ENCODE measurements at places on chromosomes 2 and 18.

DNA sequence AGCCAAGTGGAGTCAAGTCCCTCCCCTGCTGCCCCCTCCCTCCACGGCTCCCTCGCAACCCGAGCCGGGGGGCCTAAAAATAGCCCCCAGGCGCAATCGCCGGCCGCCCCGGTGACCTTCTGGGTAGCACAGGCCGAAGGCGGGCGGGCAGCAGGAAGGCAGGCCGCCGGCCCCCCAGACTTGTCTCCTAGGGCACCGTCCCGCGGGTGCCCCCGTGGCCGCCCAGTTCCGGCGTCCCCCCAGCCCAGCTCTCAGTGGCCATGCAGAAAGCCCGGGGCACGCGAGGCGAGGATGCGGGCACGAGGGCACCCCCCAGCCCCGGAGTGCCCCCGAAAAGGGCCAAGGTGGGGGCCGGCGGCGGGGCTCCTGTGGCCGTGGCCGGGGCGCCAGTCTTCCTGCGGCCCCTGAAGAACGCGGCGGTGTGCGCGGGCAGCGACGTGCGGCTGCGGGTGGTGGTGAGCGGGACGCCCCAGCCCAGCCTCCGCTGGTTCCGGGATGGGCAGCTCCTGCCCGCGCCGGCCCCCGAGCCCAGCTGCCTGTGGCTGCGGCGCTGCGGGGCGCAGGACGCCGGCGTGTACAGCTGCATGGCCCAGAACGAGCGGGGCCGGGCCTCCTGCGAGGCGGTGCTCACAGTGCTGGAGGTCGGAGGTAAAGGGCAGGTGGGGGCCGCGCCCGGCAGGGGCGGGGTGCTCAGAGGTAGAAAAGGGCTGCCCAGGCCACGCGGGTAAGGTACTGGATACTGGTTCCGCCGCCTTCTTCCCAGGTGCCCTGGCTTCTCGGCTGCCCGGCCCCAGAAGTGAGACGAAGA is at the start of gene SPEG:
Gene SPEG, plus strand, starts transcription at position 126 of the 808 bp plus-strand sequence. Its CDS starts 135 bp downstream, at position 261.
- DNase-seq, result no peak

- no peak for DNase-seq
These were observed 22.9 kb downstream of the MLPH start for GRCh38 chr2:237509905-237510304.

GRCh38 chr2:128835974-128836373 is 517.3 kb upstream of the HS6ST1 start:
- no peak for DNase-seq

DNA sequence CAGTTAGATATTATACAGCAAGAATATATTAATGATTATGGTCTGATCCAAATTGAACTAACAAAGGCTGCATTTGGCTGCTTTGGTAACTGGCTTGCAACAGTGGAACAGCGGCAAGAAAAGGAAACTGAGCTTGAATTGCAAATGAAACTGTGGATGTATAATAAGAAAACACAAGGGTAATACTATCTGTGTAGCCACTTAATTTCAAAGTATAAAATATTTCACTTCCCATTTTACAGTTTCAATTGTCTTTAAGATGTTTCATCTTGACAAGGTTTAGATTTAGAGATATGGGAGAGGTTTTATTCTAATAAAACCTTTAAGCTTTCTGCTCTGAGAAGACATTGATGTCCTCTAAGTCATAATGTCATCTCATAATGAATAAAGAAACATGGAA is 23.8 kb downstream of the WDR75 start:
- DNase-seq, result no peak

GRCh38 chr2:215693193-215693998 is 257.5 kb upstream of the FN1 start:
- no peak for DNase-seq

GRCh38 chr2:155727187-155727895 is 605.2 kb downstream of the NR4A2 start:
- DNase-seq, result no peak

DNA sequence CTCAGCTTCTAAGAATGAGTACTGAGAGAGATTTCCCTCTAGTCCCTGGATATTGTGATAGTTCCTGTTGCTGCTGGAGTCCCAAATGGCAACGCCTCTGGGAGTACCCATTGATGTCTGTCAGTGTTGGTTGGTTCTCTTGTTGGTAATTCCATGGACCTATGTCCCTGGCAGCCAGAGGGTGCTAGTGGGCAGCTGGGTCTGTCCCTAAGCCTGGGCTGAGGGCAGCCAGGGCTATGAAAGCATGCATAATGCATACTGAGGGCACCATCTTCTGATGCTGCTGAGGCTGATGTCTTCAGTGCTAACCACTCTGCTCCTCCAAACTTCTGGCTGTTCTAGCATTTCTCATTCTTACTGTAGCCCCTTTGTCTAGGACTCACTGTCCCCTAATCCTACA is 35.9 kb downstream of the NABP1 start:
- no peak for DNase-seq

DNA sequence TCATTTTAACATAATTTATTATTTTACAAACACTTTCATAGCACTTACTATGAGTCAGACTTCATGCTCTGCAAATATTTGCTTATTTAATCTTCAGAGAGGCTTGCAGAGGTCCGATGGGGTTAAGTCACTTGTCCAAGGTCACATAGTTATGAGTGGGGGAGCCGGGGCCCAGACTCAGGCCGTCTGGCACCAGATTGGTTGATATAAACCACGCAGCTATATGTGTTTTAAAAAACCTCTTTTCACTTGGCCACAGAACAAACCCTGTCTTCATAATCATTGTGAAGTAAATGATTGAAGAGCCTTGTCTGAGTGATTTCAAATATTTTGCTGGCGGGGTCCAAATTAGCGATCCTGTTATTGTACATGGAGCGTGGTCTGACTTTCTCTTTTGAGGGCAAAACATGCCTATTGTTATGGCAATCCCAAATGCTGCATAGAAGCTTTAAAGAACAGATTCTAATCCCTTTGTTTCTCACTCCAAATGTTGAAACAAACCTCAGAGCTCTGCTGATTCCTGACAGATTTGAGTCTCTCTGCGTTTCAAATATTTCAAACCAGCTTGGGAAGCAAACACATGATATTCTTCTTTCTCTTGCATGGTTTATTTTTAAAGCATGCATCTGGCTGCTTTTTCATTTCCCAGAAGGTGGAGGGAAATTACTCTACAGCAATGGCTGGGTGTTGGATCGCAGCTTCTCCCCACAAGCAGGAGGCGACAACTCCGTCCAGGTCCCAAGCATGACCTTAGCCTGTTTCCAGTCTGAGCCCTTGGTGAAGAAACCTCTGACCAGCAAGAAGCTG is 142.4 kb downstream of the DDX1 start:
- DNase-seq, result no peak

GRCh38 chr2:46480562-46480961 is 1.2 kb downstream of the TMEM247 start:
- no peak for DNase-seq

- DNase-seq, result no peak
These were observed 35.9 kb upstream of the SLC14A1 start for GRCh38 chr18:45688113-45688512.

DNA sequence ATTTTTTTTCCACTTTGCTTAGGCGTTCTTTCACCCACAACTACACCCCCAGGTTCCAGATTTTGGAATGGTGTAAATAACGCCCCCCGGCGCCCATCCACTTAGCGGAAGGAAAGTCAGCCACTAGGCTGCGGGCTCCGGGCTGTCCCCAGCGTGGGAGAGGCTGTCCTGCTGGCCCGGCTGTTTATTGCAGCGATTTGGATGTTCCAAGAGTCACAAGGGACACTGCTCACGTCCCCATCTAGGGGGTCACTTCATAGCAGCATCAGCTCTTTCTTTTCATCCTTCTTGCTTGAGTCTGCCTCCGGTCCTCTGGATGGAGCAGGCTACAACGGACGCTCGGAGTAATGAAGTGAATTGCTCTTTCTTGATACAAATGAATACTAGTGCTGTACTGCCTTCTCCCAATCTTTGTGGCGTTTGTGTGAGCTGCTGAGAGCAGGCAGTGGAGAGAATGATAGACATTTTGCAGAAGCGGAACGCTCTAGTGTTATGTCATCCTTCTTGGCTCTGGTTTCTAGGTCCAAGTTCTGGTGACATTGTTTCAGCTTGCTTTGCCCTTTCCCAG is 50.7 kb upstream of the PAIP2B start:
- DNase-seq, result peak; percentile 0

Data from activated T-cell treated with anti-CD3 and anti-CD28 coated beads for 1 hour (primary cell).